Ecto neural progenitor cell (in vitro differentiated cells): ENCODE measurements at places on chromosomes 4 and X.

- DNase-seq: no peak
Measured at GRCh38 chrX:150581093-150581775, 12.8 kb downstream of the MTM1 start.

GRCh38 chr4:174324236-174324635 is 40.5 kb downstream of the CEP44 start:
- DNase-seq: no peak

DNA sequence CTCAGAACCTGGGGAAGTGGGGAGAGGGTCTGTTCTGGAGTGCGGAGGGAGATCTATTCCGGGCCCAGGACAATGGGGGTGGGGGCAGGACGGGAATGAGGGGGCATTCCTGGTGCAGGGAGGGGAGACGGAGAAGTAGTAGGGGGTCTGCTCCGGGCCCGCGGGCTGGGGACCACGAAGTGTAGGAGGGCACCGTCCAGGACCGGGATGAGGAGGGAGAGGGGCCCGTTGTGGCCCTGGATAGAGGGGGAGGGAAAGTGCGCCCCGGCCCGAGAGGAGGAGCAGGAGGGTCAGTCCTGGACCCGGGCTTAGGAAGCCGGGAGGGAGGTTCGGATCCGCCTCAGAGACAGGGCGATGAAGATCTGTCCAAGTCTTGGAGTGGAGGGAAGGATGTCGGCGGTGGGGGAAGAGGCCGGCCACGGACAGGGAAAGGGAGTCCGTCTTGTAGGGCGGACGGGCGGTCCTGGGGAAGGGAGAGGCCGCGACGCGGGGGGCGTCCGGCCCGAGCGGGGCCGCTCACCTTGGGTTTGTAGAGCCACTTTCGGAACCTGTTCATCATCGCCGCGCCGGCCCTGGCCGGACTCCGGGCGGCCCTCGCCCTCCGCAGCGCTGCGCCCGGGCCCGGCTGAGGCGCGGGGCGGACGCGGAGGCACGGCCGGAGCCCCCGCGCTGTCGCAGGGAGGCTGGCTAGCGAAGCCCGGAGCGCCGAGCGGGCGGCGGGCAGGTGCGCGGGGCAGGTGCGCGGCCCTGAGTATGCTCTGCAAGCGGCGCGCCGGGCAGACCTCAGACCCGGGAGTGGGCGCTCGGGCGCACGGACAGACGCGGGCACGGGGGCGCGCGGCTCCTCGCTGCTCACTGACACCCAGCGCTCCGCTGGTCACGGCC is at the start of gene ZFYVE28:
Gene ZFYVE28, minus strand, starts transcription at position 881 of the 885 bp plus-strand sequence. Its CDS starts 322 bp downstream, at position 559.
- no peak for DNase-seq

DNA sequence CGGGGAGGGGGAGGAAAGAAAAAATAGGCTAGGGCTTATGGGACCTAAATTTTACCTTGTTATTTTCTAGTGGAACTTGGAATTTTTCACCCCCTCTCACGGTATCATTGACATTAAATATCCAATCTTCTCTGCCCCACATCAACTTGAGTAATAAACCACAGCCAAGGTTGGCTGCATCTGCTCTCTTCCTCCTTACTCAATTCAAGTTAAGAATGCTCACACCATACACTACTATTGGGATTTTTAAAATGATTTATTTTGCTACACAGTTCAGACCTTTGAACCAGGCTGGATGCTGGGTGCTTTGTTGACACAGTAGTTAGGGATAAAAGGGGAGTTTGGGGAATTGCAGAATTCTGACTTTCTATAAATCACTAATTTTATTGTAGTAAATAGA is 78.2 kb upstream of the DHX15 start:
- DNase-seq: no peak

GRCh38 chr4:83504503-83504902 is 19.6 kb upstream of the ABRAXAS1 start:
- DNase-seq: no peak

DNA sequence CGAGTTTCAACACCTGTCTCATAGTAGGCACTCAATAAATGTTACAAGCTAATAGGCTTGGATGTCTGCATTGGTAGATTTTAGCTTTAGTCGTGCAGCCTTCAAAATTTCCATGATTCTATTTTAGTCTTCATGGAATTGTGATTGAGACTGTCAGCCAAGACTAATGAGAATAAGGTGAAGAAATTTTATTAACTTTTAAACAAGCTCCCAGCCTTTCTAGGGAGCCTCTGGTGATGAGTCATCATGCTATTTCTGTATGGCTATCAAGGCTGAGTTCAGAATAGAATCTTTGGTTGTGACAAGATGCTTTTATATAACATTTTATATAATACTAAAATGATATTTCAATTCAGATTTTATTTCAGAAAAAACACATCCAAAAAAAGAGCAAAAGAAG is 685.8 kb downstream of the GABRG1 start:
- DNase-seq: no peak

GRCh38 chr4:169033660-169034059 is 23.6 kb upstream of the CBR4 start:
- DNase-seq: no peak

DNA sequence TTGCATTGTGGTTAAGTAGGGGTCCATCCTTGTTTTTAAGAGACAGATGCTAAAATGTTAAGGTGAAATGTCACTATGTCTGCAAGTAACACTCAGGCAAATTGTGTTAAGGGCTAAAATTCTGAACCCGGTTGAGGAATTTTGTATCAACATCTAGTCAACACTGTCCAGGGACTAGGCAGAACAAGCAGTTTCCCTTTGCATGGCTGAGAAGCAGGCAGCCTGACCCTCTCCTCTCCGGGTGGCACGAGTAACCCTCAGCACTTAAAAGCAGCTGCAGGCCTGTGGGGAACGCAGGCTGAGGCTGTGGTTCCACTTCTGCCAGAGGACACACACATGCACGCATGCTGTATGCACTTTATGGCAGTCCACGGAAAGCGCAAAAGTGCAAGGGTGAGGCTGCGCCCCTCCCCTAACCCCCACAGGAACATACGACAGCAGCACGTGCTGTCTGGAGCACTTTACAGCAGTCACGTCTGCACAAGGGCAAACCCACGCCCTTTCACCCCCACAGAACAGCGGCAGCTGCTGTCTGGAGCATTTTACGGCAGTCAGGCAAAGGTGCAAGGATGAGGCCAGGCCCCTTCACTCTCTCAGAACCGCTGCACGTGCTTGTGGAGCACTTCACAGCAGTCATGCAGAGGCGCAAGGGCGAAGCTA is 619 bp upstream of the MPC1L start:
- no peak for DNase-seq

DNA sequence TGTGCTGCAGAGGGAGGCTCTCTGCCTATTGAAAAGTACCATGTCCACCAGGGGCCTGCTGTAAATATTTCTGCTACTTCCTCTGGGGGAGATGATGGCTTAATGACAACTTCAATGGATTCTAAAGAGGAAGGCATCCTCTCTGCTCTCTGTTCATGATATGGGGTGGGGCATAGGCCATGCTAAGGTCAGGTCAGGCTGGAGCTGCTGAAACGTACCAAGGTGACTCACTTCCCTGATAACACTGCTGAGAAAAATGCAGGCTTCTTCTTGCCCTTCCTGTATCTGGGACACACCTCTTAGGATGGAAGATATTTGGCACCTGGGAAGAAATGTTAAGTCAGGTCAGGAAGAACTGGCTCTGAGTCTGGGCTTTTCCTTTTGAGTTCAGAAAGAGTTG is 31.5 kb downstream of the HS3ST1 start:
- DNase-seq: no peak

GRCh38 chr4:109433205-109434006 is at the start of gene SEC24B:
Gene SEC24B (plus strand): TSS chr4:109433815. CDS start chr4:109433870, 55 bp downstream.
- peak; percentile 89 for DNase-seq

DNA sequence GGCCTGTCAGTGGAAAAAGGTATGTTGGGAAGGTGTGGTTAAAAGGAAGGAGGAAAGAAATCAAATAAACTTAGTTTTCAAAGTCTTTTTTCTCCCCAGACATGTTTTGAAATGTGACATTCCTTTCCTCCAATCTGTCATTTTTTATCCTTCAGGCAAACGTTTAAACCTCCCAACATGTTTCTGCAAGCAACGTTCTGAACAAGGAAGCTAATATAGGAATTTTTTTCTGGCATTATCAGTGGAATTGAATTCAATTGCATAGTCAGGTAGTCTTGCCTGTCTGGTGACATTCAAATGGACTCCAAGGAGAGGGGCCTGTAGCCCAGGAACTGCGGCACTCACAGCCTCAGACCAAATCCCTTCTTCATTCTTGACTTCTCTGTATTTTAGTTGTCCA is 30.0 kb upstream of the RASSF6 start:
- DNase-seq: no peak

GRCh38 chrX:9327086-9327746 is 137.6 kb upstream of the TBL1X start:
- DNase-seq: no peak

DNA sequence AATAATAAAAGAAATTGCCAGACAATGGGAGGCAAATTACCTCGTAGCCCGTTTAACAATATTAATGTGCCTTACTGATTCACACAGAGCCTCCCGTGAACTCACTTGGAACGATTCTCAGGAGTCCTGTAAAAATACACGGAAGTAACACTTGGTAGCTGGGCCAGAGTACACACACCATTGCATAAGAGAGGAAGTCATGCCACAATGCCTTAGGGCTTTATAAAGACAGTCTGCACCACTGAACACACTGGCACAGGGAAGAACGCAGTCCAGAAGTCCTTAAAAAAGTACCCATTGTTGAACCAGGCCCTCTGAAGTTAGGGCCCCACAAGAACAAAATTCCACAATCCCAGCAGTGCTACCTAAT is 15.1 kb downstream of the SLC2A9 start:
- no peak for DNase-seq

GRCh38 chr4:100469555-100469954 is 48.3 kb downstream of the EMCN start:
- no peak for DNase-seq

- no peak for DNase-seq
Measured at GRCh38 chrX:23376581-23376980, 41.9 kb downstream of the PTCHD1 start.

DNA sequence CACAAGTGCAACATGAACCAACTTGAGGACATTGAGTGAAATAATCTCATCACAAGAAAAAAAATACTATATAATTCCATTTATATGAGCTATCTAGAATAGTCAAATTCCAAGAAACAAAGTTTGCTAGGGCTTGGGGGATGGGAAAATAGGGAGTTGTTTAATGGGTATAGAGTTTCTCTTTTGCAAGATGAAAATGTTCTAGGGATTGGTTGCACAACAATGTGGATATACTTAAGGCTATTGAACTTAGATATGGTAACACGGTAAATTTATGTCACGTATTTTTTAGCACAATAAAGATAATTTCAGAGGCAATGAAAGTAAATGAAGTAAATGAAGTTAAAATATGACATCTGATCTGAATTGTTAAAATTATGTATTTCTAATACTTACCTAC is 7.9 kb downstream of the MFSD8 start:
- no peak for DNase-seq

DNA sequence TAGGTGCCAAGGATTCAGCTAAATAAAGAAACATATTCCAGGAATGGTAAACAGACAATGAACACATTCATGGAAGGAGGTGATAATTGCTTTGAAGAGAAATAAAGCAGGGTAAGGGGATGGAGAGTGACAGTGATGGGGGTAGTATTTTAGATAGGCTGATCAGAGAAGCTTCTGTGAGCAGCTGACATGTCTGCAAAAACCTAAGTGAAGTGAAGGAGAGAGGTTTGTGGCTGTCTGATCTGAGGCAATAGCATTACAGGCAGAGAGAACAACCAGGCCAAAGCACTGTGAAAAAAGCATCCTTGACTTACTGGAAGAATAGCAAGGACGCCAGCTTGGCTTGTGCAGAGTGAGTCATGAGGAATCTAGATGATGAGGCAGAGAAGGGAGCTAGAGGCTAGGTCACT is 271.9 kb upstream of the GATB start:
- DNase-seq: no peak

DNA sequence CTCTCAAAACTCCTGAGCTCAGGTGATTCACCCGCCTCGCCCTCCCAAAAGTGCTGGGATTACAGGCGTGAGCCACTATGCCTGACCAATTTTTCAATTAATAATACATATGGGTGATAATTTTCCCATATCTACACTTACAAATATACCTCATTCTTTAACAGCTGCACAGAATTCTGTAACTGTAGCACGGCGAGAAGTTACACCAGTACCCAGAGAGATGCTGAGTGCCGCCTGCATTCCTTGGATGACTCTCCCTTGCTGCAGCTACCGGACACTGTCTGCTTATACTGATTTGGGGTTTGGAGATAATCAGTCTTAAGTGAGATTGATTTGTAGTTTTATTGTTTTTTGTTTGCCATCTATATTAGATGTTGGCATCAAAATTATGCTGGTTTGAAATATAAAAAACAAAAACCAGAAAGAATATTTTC is 5.8 kb downstream of the TIFA start:
- DNase-seq: no peak

DNA sequence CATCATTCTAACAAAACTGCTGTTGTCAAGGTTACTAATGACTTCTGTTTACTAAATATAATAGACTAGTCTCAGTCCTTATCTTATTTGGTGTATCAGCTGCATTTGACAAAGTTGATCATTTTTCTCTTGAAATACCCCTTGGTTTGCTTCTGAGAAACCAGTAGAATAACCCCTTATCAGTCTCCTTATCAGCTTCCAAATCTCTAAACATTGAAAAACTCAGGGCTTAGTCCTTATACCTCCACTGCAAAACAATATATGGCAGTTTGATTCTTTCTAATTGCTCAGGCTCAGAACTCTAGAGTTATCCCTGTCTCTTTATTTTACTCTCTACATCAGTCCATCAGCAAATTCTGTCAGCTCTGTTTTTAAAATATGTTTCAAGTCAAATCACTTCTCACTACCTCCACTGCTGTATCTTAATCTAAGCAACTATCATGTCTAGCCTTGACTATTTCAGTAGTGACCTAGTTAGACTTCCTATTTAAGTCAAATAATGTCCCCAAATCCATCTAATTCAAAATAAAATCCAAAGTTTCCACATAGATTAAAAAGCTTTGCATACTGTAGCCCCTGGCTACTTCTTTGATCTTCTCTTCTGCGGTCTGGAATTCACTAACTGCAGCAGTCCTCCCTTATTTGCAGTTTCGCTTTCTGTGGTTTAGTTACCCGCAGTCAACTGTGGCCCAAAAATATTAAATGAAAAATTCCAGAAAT is 87.1 kb upstream of the NPNT start:
- no peak for DNase-seq

DNA sequence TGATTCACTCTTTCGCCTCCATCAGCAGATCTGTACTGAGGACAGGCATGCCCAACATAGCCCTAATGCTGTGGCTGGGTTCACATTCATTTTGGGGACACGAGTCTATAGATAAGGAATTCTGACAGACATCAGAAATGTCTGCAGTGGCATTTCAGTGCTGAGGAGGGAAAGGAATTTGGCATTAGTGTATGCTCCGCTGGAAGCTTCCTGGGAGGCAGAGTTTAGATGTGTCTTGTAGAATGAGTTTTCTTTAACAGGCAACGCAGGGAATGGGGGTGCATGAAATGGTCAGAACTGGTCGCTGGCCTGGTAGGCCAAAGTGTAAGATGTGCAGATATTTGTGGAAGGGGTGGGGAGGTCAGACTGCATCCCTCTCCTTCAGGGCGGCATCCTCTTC is 43.5 kb upstream of the ZNF518B start:
- DNase-seq: no peak

DNA sequence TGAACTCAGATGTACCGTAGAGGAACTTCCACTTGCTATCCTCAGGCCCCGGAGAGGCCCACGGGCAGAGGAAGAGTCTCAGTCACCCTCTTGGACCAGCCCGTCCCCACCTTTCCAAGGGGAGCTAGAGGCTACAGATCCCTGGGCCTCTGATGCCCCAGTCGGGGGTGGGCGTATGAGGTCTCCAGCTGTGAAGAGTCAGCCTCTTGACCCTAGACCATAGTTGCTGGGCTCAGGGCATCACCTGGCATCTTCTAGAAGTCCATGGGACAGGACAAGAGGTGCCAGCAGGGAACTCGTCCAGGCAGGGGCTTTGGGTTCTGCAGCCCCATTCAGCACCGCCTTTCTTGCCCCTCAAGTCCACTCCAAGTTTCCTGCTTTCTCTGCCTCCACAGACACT is 11.6 kb downstream of the SASH3 start:
- DNase-seq: no peak
